ENCODE measurements at places on chromosomes 7 and 10.

- DNase-seq: no peak
Observed at GRCh38 chr7:145152589-145152988, 316.7 kb upstream of the TPK1 start.

DNA sequence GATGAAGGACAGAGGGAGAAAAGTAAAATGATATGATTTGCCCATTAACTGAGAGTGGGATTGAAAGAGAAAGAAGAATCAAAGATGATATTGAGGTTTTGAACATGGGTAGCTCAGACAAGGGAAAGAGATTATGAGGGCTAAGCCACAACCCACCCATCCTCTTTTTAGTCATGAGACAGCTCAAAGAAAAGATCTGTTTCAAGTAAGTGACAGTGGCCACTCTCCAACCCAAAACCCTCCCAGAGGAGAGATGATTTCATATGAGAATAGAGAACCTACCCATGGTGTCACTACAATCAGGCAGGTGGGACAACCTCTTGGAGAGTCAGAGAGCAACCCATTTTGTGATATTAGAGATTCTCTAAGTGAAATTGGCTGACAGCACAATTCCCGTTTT lies 32.2 kb downstream of the PLXNA4 start:
- DNase-seq: no peak

- no peak for DNase-seq
Observed at GRCh38 chr7:50712252-50713122, 70.2 kb downstream of the GRB10 start.

DNA sequence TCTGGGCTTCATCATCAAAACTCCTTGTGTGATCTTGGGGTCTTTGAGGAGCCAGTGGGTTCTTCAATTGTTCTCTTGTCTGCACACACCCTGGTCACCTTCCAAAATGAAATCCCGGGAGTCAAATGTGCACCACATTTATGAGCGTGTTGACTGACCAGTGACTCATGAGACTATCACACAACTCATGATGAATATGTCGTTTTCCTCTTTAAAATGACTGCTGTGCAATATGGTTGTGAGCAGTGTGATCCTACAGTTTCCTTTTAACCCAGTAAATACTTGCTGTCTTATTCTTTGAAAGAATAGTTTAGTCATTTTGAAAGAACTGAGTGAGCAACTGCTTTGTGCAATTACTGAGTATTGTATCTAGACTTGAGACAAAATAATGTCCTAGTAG lies 149.2 kb downstream of the DYNC1I1 start:
- no peak for DNase-seq

DNA sequence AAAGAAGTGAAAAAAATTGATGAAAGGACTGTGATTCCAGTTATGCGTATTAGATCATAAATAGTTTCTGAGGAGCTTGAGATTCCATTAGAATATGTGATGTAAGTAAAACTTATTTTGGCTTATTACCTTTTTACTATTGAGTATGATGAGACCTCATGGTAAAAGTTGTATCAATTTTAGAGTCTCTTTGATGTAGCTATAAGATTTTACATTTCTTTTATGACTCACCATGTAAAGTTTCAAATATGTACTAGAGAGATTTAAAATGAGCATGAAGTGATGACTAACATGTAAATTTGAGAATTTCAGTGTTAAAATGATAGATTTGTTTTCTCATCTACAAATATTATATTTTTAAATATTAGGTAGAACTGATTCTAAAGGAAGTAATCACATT lies 276.5 kb downstream of the OTUD1 start:
- no peak for DNase-seq

- DNase-seq: no peak
Observed at GRCh38 chr10:44886966-44887365, 24.2 kb upstream of the TMEM72 start.

GRCh38 chr10:106863549-106863948 lies 301.0 kb downstream of the SORCS1 start:
- DNase-seq: no peak

GRCh38 chr7:124783271-124783670 lies 17.7 kb upstream of the GPR37 start:
- no peak for DNase-seq

GRCh38 chr7:101754424-101755159 lies 62.8 kb upstream of the CUX1 start:
- no peak for DNase-seq

- no peak for DNase-seq
Observed at GRCh38 chr7:118214833-118215182, 9.7 kb upstream of the ANKRD7 start.

GRCh38 chr7:29161231-29161630 lies 14.9 kb upstream of the CPVL start:
- no peak for DNase-seq

- DNase-seq: no peak
Observed at GRCh38 chr10:51288511-51288910, 214.2 kb downstream of the PRKG1 start.

DNA sequence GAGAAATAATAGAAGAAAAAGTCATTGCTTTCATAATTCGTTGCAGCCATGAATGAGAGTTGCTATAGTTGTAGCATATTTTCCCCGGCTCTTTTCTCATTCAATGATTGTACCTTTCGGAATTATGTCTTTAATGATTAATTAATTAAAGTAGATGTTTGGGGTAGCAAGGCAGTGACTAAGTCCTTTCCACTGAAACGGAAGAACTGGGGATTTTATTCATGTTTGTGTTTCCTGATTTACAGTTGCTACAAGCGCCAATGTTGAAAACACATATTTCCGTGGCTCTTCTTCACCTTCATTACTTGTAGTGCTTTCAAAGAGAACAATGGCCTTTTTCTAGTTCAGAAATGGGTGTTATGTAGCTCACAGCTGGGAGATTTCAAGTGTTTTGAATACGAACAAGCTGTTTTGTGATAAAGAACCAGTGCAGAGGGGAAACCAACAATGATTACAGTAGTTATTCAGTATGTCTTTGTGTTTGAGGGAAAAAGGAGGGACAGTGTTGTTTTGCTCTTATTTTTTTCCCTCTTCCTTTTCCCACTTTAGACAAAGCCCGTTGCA lies 153.5 kb downstream of the NSUN6 start:
- DNase-seq: no peak

GRCh38 chr10:61606959-61607907 lies 55.5 kb upstream of the CABCOCO1 start:
- no peak for DNase-seq

DNA sequence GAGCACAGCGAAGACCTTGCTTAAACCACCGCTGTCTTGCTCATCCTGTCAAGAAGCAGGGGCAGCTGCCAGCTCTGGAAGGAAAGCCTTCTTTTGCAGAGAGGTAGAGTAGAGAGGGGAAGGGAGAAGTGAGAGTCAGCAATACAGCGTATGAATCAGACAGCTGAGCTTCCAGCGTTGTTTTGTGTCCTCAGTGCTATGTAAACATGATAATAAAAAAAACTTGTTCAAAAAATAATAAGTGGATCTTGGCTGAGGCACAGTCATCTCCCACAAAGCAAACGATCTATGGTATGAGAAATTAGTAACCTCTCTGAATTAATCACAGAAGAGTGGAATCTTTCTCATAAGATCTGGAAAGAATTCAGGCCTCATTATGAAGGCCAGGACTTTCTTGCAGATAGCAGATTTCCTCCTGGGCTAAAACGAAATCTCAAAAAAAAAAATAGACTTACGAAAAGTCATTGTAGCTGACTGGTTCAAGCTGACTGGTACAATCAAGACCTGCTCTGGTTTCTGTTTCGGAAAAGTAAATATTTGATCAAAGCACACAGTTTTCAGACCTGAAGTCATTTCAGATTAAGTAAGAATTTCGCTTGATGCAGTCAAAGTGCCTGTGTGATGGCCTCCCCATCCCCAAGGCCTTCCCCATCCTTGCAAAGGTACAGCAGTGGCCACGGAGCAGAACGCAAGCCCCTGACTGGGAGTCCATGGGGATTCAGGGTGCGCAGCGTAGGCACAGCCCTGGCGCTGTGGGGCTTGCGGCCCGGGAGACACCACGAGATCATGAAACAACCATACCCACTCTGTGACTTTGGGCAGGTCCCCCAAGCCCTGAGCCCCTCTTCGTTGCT lies 29.4 kb downstream of the CHST15 start:
- no peak for DNase-seq

GRCh38 chr7:140000666-140001268 lies 62.0 kb downstream of the PARP12 start:
- DNase-seq: no peak

- no peak for DNase-seq
Observed at GRCh38 chr7:108112683-108113082, 17.5 kb downstream of the LAMB4 start.

- no peak for DNase-seq
Observed at GRCh38 chr10:31187182-31187581, 131.8 kb upstream of the ZEB1 start.

GRCh38 chr10:70532554-70533188 lies 54.1 kb downstream of the PALD1 start:
- no peak for DNase-seq

GRCh38 chr10:133124357-133125211 lies 35.4 kb upstream of the KNDC1 start:
- no peak for DNase-seq

DNA sequence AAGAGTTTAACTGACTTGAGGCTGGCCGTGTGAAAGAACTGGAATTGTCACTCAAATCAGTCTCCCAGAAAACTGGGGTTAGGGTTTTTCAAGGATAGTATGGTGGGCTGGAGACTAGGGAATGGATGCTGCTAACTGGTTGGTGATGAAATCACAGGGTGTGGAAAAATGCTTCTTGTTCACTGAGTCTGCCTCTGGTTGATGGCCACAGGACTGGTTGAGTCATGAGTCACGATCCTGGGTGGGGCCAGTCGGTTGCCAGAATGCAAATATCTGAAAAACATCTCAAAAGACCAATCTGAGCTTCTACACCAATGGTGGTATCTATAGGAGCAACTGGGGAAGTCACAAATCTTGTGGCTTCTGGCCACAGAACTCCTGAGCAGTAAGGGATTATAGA lies 16.3 kb upstream of the BAMBI start:
- DNase-seq: no peak

DNA sequence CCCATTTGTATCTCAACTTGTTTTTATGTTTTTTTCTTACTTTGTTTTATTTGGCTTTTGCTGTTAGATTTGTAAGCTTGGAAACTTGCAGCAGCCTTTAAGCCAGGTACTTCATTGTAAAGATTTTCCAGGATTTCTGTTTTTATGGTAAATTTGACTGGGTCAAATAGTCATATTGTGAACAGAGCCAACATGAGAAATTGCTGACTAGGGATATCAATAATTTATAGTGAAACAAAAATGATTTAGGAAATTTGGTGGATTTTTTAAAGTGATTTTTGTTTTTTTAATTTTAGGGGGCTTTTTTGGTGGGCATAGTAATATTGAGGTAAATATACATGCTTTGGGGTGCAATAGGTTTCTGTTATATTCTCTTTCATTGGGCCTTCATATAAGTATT lies 22.2 kb downstream of the SP4 start:
- no peak for DNase-seq

DNA sequence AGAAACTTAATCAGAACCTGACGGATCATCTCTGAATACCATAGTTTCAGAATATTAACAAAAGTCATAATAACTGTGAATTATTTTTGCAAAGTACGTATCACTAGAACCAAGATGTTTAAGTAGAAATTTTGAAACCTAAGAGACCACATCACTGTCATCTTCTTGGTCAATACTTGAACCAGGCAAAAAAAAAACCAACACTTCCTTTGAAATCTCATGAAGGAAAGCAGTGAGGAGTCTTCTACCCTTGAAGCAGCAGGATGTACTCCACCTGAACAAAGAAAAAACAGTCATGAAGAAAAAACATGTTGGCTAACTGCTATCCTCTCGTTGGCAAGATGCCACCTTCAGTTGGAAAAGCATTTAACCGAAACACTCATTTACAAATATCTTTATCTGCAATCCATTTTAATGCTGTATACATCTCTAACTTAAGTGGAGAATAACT lies 82.4 kb downstream of the SRPK2 start:
- no peak for DNase-seq

DNA sequence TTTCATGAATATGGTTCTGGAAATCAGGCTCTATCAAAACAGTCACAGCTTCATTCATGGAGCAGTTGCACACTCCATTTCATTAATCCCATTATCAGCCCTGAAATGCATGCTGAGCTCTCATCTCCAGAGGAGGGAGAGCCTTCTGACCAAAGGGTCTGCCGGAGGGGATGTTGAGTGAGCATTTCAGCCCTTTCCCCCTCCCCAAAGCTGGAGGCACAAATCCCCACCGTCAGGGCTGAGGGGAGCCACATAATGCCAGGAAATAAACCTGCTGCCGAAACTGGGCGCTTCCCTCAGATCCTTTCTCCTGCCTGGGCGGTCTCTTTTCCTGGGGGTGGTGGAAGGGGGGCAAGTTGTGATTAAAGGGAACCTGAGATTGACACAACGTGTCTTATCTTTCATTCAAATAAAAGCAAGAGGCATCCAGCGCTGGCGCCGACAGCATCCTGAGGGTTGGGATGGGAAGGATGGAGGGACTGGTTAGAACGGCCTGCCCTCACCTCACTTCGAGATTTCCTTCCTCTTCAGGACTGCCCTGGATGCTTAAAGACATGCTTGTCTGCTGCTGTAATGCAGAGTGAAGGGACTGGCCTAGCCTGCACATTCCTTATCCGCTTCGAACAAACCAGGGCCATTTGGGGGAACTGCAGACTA lies 71.6 kb downstream of the TLL2 start:
- DNase-seq: no peak

DNA sequence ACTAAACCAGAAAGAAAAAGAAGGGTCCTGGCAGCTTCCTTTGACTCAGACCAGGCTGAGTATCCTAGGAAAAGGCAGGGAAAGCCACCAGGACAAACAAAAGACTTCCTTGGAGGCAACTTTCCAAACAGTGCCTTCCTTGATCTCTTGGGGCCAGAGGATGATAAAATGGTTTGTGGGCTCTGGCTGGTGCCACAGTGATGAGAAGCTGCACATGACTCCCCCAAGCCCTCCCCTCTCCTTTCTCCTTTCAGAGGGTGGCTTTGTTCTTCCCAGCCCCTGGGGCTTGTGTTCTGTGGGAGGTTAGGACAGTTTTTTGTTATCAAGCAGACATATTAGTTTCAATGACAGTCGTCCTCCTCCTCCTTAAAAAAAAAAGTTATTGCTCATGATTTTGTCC lies 183.2 kb downstream of the SEM1 start:
- DNase-seq: no peak

DNA sequence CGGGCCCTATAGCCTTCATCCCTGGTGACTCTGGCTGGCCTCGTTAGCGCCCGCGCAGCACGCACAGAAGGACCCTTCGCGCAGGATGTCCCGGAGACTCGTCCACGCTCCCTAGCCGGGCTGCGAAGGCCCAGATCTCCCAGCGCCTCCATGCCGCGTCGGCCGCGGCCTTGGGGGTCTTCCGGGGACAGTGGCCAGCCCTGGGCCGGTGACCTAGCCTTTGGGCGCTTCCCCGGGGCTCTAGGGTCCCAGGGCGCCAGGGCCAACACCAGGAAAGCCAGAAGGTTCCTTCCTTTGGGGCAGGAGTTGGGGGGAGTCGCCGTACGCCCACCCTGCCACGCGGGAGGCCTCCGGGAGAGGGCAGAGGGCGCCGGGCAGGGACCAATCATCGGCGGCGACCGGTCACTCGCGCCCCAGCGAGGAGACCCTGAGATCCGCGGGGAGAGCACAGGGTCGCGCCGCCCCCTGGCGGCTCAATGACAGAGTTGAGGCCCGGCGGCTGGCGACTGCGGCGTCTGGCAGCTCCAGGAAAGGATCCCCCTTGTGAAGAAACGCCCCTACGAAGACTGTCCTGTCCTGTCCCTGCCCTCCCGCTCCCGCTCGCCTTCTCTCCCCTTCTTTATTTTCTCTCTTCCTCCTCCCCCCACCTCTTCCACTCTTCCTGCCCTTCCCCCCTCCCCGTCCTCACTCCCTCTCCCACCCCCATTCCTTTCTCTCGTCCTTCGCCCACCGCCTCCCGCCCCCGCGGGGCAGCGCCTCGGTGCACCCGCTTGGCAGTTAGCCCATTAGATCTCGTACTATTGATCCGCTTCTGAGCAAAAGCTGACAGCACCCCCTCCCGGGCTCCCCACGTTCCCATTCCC lies 62.3 kb upstream of the LBX1 start:
- peak; percentile 43 for DNase-seq
